PC-9 (cell line): ENCODE measurements at places on chromosomes 6 and 20.

GRCh38 chr6:41392246-41392645 lies 56.8 kb downstream of the NCR2 start:
- no peaks in the 10 kb centered on the region for H3K36me3 ChIP-seq
- DNase-seq, result no peak
- H3K27ac ChIP-seq, result no peak overlapping the region
- no peak overlapping the region for H3K4me3 ChIP-seq
- H3K27me3 ChIP-seq, result peaks cover 36% of the 10 kb centered on the region

DNA sequence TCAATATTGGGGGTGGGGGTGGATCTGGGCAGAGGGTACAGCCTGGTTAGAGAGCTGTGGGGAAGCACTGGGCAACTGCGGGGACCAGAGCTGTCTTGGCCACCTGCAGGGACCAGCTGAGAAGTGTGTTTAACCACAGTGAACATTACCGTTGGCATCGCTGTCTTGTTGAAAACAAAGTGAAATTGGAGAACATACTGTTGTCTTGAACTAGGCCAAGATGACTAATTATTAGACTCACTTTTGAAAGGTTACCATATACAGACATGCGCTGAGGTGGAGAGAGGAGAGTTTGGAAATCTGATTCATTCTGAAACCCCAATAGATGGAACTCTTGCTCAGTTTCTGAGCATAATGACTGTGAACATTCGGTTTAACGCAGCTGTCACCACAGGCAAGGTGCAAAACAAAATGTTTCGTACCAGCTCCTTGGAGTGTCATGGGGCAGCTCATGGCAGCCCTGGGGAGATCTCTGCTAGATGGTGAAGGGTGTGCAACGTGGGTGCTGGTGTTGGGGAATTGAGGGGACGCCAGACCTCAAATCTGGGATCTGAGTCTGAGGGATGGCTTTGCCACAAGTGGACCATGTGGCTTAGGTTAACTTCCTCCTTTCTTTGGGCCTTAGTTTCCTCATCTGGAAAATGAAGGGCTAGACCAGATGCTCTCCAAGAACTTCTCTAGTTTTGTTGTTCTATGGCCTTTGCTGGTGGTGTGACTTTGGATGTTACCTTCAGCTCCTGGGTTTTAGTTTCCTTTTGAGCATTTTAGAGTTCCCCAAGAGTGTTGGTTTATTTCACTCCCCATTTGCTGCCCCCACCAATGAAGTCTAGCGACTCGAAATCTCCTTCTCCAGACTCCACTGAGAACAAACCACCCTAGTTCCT lies 24.6 kb upstream of the GTSF1L start:
- peak; percentile 91 for DNase-seq
- H3K36me3 ChIP-seq, result no peaks in the 10 kb centered on the region
- H3K27me3 ChIP-seq, result no peaks in the 10 kb centered on the region
- H3K27ac ChIP-seq, result peak overlapping the region; percentile 71
- no peak overlapping the region for H3K4me3 ChIP-seq

DNA sequence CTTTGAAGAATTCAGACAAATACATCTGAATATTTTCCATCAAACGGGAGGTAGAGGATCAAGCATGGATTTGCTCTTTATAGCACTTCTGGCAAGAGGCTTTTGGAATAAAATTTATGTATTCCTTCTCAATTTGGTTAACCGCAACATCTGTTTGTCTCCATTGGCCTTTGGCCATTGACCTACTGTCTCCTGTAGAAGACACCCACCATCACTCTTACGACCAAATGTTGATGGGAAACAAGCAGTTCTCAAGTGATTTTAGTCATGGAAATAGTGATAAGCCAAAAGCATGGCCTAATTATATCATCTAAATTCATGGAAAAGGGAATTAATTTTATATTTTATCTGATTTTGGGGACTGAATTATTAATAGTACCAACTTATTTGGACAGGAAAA lies 591.9 kb downstream of the CD109 start:
- no peaks in the 10 kb centered on the region for H3K4me1 ChIP-seq
- no peak for DNase-seq
- no peak overlapping the region for H3K27ac ChIP-seq
- H3K27me3 ChIP-seq, result no peaks in the 10 kb centered on the region
- H3K4me3 ChIP-seq, result no peak overlapping the region

- H3K4me3 ChIP-seq, result no peak overlapping the region
- H3K27me3 ChIP-seq, result peaks cover 6% of the 10 kb centered on the region; the same call in 1 of the 2 replicates
- no peak for DNase-seq
- H3K27ac ChIP-seq, result no peak overlapping the region
- H3K4me1 ChIP-seq, result no peaks in the 10 kb centered on the region
- H3K36me3 ChIP-seq, result no peaks in the 10 kb centered on the region
These were observed 107.7 kb downstream of the KIF6 start for GRCh38 chr6:39617520-39617919.

DNA sequence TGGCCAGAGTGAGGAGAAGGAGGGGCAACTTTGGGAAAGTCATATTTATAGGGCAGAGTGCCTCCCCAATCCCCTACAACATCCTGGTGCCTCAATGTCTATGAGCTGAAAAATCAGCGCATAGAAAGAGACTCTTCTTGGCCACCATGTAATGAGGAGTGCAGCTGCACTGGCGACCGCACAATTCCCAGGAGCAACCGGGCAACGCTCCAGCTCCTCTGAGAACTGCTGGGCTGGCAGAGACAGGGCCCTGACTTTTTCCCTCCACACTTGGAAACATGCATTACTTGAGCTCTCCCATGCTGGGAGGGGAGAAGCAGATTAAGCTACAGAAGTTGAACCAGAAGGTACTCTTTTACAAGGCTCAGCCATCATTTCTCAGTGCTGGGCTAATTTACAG lies 31.4 kb upstream of the MARCKS start:
- no peaks in the 10 kb centered on the region for H3K4me1 ChIP-seq
- no peak for DNase-seq
- no peak overlapping the region for H3K4me3 ChIP-seq
- no peaks in the 10 kb centered on the region for H3K27me3 ChIP-seq
- no peaks in the 10 kb centered on the region for H3K36me3 ChIP-seq
- H3K27ac ChIP-seq, result no peak overlapping the region

GRCh38 chr6:103858003-103858402 lies 1001.7 kb downstream of the HACE1 start:
- H3K36me3 ChIP-seq, result no peaks in the 10 kb centered on the region
- H3K4me1 ChIP-seq, result no peaks in the 10 kb centered on the region
- DNase-seq, result no peak

- no peak overlapping the region for H3K4me3 ChIP-seq
- H3K27ac ChIP-seq, result no peak overlapping the region
- peaks cover 25% of the 10 kb centered on the region for H3K4me1 ChIP-seq
- DNase-seq, result no peak
These were observed 140.6 kb downstream of the MTHFD1L start for GRCh38 chr6:151005896-151006632.

- no peak overlapping the region for H3K4me3 ChIP-seq
- H3K36me3 ChIP-seq, result no peaks in the 10 kb centered on the region
- DNase-seq, result no peak
These were observed 194.4 kb upstream of the CST7 start for GRCh38 chr20:24754691-24755090.

GRCh38 chr6:85252085-85252484 lies 197.8 kb upstream of the NT5E start:
- no peaks in the 10 kb centered on the region for H3K27me3 ChIP-seq
- H3K4me3 ChIP-seq, result no peak overlapping the region
- no peak overlapping the region for H3K27ac ChIP-seq
- no peaks in the 10 kb centered on the region for H3K4me1 ChIP-seq
- DNase-seq, result no peak

DNA sequence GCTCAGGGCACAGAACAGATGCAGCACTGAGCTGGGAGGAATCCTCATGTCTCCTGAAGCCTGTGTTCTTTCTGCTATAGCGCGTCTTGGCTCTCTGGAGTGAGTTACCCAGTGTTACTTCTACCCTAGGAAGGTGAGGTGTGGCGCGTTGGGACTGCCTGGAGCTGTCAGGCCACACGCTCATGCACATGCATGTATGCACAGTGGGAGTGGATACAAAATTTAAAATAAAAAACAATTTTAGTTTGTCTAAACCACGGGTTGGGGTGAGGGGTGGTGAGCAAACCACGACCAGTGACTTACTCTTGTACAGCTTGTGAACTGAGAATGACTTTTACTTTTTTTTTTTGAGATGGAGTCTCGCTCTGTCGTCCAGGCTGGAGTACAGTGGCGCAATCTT lies 298.6 kb upstream of the SUPT3H start:
- no peak overlapping the region for H3K27ac ChIP-seq
- DNase-seq, result no peak
- H3K4me3 ChIP-seq, result no peak overlapping the region
- H3K4me1 ChIP-seq, result no peaks in the 10 kb centered on the region
- H3K27me3 ChIP-seq, result no peaks in the 10 kb centered on the region
